ENCODE measurements at places on chromosomes 4 and X. TPM values are rescaled to one million over a fixed set of nuclear protein-coding genes. Genes with fewer than 3 reads are reported as not detected.

WDR17 gene
- total RNA-seq: 1.1 TPM

PIR gene
- 2.4 TPM for total RNA-seq

MAP3K15 gene
- total RNA-seq: 0.69 TPM

GSPT2 gene
- 9.0 TPM for total RNA-seq

IL2 gene
- total RNA-seq: 165 TPM

GAB1 gene
- total RNA-seq: 0.45 TPM

RAB41 gene
- total RNA-seq: not detected

UGT2A2 gene
- total RNA-seq: not detected

GRCh38 chrX:72097098-72097497 lies 34.6 kb downstream of the RTL5 start:
- no peak for DNase-seq
- H3K27ac ChIP-seq: no peak overlapping the region
- no peaks in the 10 kb centered on the region for H3K27me3 ChIP-seq
- H3K4me3 ChIP-seq: no peak overlapping the region

DNA sequence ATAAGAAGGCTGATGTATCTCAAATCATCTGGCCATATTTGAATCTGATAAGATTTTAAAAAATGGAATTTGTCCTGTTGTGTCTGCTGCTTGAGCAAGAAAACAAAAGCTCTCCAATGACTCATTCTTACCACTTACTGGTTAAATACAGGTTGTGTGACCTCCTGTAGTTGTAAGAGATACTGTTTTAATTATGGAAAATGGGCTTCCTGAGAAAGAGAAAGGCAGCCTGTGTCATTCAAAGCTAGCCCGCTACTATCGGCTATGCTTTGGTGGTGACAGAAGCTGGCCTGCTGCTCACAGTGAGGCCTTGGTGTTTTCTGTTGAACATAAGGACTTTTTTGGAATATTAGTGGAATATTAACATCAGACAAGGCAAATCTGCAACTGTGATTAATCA lies 1722.1 kb upstream of the PCDH10 start:
- no peak overlapping the region for H3K4me3 ChIP-seq
- DNase-seq: no peak
- H3K27ac ChIP-seq: no peak overlapping the region
- no peaks in the 10 kb centered on the region for H3K27me3 ChIP-seq

DNA sequence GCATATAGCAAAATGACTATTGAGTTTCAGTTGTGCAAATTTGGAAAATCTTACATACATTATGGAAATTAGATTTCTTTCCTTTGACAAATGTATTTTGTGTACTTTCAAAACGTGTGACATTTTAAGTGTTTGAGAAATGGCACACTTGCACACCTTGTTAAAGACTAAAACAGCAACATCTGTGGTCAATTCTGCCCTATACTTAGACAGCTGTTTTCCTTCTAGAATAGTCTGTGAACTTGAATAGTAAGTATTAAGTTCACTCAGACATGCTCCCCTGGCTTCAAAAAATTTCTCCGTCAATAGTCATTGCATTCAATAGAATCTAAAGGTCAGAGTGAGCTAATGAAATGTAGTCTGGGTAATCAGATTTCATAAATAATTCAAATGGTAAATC lies 21.7 kb upstream of the TBC1D9 start:
- H3K27me3 ChIP-seq: no peaks in the 10 kb centered on the region
- H3K4me3 ChIP-seq: no peak overlapping the region
- DNase-seq: no peak
- H3K36me3 ChIP-seq: no peaks in the 10 kb centered on the region

DNA sequence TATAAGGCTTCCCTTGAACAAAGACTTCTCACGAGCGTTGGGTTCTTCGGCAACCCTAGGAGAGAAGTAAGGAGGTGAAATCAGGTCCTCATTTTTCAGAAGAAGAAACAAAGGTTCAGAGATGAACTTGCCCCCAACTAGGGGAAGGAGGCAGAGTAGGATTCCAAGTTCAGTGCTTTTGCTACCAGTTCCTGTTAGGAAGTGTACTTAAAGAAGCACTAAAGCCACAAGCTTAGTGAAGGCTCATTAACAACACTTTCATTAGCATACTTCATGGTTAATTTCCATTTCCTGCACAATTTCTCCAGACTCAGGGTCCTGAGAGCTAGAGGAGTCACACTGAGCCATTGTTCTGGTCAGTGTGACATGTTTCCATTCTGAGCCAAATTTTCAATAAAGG lies 52.1 kb downstream of the VSIG4 start:
- H3K4me3 ChIP-seq: no peak overlapping the region
- H3K27ac ChIP-seq: peak overlapping the region; percentile 18
- peaks cover 16% of the 10 kb centered on the region for H3K4me1 ChIP-seq
- DNase-seq: no peak

- H3K27ac ChIP-seq: no peak overlapping the region
- H3K4me1 ChIP-seq: no peaks in the 10 kb centered on the region
- DNase-seq: no peak
- H3K36me3 ChIP-seq: no peaks in the 10 kb centered on the region
- H3K4me3 ChIP-seq: no peak overlapping the region
- H3K27me3 ChIP-seq: no peaks in the 10 kb centered on the region
Measured at GRCh38 chrX:133546441-133546840, 131.2 kb upstream of the GPC4 start.

GRCh38 chr4:3046162-3046561 lies 28.2 kb downstream of the HTT-AS start:
- H3K4me1 ChIP-seq: peaks cover 51% of the 10 kb centered on the region
- H3K27me3 ChIP-seq: peaks cover 5% of the 10 kb centered on the region
- DNase-seq: no peak

- DNase-seq: no peak
- peaks cover 13% of the 10 kb centered on the region for H3K36me3 ChIP-seq
- peaks cover 67% of the 10 kb centered on the region for H3K4me1 ChIP-seq
- H3K27me3 ChIP-seq: no peaks in the 10 kb centered on the region
- H3K4me3 ChIP-seq: no peak overlapping the region
- peak overlapping the region; percentile 45 for H3K27ac ChIP-seq
Measured at GRCh38 chr4:2852481-2852921, 8.9 kb downstream of the ADD1 start.

GRCh38 chrX:39805022-39805421 lies 292.7 kb downstream of the BCOR start:
- H3K27me3 ChIP-seq: no peaks in the 10 kb centered on the region
- no peak overlapping the region for H3K4me3 ChIP-seq
- H3K36me3 ChIP-seq: no peaks in the 10 kb centered on the region

GRCh38 chr4:13340672-13341071 lies 143.5 kb downstream of the RAB28 start:
- no peak overlapping the region for H3K4me3 ChIP-seq
- DNase-seq: no peak
- peaks cover 20% of the 10 kb centered on the region for H3K36me3 ChIP-seq
- no peaks in the 10 kb centered on the region for H3K27me3 ChIP-seq

DNA sequence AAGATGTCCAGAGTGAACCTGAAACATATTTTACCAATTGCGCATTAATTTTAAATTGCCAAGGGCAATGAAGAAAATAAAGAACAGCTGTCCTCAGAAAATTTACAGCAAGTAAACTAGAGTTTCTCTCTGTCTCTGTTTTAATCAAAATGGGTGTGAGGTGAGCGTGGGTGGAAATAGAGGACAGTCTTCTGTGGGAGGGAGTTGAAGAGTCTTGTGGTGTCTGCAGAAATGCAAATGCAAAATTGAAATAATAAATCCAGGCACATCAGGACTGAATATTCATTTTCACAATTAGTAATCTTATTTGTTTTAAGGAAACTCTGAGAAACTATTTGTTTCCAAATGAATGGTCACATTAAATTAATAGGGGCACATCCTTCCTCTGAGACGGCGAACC lies 192.0 kb downstream of the ARHGAP10 start:
- H3K4me3 ChIP-seq: no peak overlapping the region
- H3K27ac ChIP-seq: no peak overlapping the region
- no peak for DNase-seq
- no peaks in the 10 kb centered on the region for H3K27me3 ChIP-seq
- no peaks in the 10 kb centered on the region for H3K36me3 ChIP-seq

GRCh38 chrX:104854188-104854587 lies 288.2 kb downstream of the IL1RAPL2 start:
- H3K36me3 ChIP-seq: no peaks in the 10 kb centered on the region
- H3K27ac ChIP-seq: no peak overlapping the region
- H3K4me3 ChIP-seq: no peak overlapping the region
- no peak for DNase-seq
- H3K4me1 ChIP-seq: no peaks in the 10 kb centered on the region

- H3K27ac ChIP-seq: no peak overlapping the region
- no peak for DNase-seq
- peaks cover 7% of the 10 kb centered on the region for H3K27me3 ChIP-seq
- no peaks in the 10 kb centered on the region for H3K36me3 ChIP-seq
Measured at GRCh38 chr4:4358093-4358854, 28.6 kb upstream of the NSG1 start.

- H3K27ac ChIP-seq: no peak overlapping the region
- peaks cover 2% of the 10 kb centered on the region for H3K36me3 ChIP-seq
- H3K4me3 ChIP-seq: no peak overlapping the region
- peaks cover 5% of the 10 kb centered on the region for H3K27me3 ChIP-seq
- H3K4me1 ChIP-seq: peaks cover under 1% of the 10 kb centered on the region
Measured at GRCh38 chrX:72260448-72260847, 16.6 kb downstream of the RPS4X start.

DNA sequence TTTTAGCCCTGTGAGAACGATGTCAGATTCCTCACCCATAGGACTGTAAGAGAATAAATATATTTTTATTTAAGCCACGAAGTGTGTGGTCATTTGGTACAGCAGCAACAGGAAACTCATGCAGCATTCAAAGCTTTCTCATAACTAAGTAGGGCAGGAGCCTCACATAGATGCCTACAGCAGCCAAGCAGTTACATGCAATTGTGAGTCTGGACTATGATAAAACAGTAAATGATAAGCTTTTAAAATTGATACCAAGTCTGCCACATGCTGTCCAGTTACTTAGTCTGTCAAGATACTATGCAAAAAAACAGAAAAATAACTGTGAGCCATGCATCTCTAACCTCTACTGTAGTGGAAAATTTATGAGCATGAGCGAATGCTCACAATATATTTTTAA lies 359.6 kb downstream of the HS3ST1 start:
- H3K27ac ChIP-seq: no peak overlapping the region
- no peak overlapping the region for H3K4me3 ChIP-seq
- H3K36me3 ChIP-seq: no peaks in the 10 kb centered on the region
- no peak for DNase-seq
- H3K27me3 ChIP-seq: no peaks in the 10 kb centered on the region

DNA sequence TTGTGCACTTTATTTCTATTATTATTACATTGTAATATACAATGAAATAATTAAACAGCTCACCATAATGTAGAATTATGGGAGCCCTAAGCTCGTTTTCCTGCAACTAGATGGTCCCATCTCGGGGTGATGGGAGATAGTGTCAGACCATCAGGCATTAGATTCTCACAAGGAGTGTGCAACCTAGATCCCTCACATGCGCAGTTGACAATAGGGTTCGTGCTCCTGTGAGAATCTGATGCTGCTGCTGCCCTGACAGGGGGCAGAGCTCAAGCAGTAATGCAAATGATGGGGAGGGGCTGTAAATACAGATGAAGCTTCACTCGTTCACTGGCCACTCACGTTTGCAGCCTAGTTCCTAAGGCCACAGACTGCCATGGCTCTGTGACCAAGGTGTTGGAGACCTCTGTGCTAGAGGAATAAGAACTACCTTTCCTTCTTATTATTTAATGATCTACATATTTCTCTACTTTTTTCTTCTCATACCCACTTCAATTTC lies 492.9 kb upstream of the INTU start:
- no peak overlapping the region for H3K4me3 ChIP-seq
- no peaks in the 10 kb centered on the region for H3K36me3 ChIP-seq
- H3K27ac ChIP-seq: no peak overlapping the region
- no peak for DNase-seq
- H3K4me1 ChIP-seq: no peaks in the 10 kb centered on the region

DNA sequence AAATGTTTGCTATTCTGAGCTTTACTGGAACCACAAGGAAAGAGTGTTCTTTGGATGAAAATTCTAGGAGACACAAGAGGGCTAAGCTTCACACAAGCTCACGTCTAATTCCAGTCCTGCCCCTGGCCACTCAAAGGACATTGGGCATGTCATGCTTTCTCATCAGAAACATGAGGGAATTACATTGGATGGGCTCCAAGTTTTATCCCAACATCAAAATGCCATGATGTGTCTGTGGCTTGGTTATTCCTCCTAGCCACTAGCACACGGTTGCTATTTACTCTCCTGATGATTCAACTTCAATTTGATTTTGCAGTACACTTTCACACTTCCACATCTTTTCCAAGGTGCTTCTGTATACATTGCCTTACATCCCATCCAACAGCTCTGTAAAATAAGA lies 149.6 kb upstream of the FAM9B start:
- no peak for DNase-seq
- no peak overlapping the region for H3K27ac ChIP-seq
- no peak overlapping the region for H3K4me3 ChIP-seq
- no peaks in the 10 kb centered on the region for H3K4me1 ChIP-seq

DNA sequence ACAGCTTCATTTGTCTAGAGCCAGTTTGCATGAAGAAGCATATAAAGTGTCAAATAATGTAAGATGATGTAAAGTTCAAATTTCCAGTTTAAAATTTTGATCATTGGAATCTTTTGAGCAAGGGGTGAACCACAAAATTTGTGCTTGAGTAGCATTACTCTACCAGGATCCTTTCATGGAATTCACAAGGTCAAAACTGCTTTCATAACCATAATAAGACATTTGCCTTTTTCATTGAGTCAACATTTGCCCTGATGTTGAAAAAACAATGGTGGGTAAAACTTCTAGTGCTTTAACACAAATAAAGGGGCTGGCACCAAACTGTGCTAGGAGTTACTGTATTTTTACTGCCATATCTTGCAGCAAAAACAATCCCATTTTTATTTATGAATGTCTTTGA lies 142.2 kb downstream of the GLRA3 start:
- H3K4me1 ChIP-seq: peaks cover under 1% of the 10 kb centered on the region
- H3K27ac ChIP-seq: no peak overlapping the region
- no peaks in the 10 kb centered on the region for H3K36me3 ChIP-seq
- H3K4me3 ChIP-seq: no peak overlapping the region
- DNase-seq: no peak
- no peaks in the 10 kb centered on the region for H3K27me3 ChIP-seq

DNA sequence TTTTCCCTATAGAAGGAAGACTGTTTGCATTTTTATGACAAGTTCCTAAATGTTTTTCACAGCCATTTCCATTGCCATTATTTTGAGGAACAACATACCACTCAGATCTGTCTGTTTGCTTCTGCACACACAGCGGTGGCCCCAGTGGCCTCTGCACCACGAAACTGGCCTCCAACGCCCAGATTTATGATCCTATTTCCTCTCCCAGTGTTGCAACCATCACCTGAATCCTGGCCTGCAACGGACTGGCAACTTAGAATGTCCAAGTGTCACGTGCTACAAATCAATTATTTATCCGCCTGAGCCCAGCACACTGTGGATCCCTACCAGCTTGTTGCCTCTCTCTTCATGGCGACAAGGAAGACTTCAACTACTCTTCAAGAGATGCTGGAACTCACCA lies 9.2 kb downstream of the RAI2 start:
- H3K27me3 ChIP-seq: no peaks in the 10 kb centered on the region
- no peak overlapping the region for H3K27ac ChIP-seq
- no peak for DNase-seq
- peaks cover 4% of the 10 kb centered on the region for H3K4me1 ChIP-seq
- no peak overlapping the region for H3K4me3 ChIP-seq
- no peaks in the 10 kb centered on the region for H3K36me3 ChIP-seq

GRCh38 chrX:39258331-39258730 lies 457.1 kb downstream of the MID1IP1 start:
- H3K36me3 ChIP-seq: no peaks in the 10 kb centered on the region
- H3K4me1 ChIP-seq: peaks cover 32% of the 10 kb centered on the region
- no peaks in the 10 kb centered on the region for H3K27me3 ChIP-seq
- H3K27ac ChIP-seq: no peak overlapping the region
- no peak for DNase-seq

All from activated CD4-positive, alpha-beta memory T cell treated with anti-CD3 and anti-CD28 coated beads for 36 hours (primary cell).